ENCODE measurements at places on chromosomes 2 and 18. TPM values are rescaled to one million over a fixed set of nuclear protein-coding genes. Genes with fewer than 3 reads are reported as not detected.

Gene IL37
- total RNA-seq, result not detected

Gene VWA3B
- total RNA-seq, result not detected

Gene DDX18
- 57.7 TPM for total RNA-seq

Gene MAB21L4
- total RNA-seq, result not detected

Gene CYB5A
- 48.7 TPM for total RNA-seq

Gene EFEMP1
- total RNA-seq, result 5.1 TPM

Gene TNS1
- total RNA-seq, result 106 TPM

Gene METAP1D
- 11.0 TPM for total RNA-seq

Gene LCT
- 0.16 TPM for total RNA-seq

All from myocyte (in vitro differentiated cells).